ENCODE measurements at places on chromosomes 1 and 21.

DNA sequence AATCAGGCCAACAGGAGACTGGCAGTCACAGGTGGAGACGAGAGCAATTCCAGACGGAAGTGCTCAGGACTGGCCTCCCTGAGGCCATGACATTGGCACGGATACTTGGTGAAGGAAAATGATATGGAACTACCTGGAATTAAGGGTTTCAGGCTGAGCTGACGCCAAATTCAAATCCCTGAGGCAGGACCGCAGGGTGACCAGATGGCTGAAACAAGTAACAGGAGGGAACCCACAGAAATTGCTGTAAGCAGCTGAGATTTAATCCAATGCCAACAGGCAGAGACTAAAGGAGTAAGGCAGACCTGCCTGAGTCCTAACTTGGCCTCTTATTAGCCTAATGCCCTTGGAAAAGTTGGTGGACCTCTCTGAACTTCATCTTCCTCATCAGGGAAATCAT, 76.2 kb downstream of the ERG start:
- no peak for DNase-seq

DNA sequence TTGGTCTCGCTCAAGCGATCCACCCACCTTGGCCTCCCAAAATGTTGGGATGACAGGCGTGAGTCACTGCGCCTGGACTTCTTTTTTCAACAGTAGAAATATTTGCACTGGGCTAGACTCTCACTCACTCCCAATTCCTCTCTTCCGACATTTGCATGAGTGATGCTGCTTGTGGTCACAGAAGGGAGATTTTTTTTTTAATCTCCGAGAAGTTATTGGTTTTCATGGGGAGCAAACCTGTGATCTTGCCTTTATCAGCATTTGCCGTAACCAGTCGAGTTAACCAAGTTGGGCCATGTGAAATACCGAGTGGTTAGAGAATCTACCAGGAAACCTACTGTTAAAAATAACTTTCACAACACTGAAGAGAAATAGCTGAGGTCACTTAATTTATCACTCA, 21.1 kb downstream of the ERG start:
- DNase-seq = no peak

DNA sequence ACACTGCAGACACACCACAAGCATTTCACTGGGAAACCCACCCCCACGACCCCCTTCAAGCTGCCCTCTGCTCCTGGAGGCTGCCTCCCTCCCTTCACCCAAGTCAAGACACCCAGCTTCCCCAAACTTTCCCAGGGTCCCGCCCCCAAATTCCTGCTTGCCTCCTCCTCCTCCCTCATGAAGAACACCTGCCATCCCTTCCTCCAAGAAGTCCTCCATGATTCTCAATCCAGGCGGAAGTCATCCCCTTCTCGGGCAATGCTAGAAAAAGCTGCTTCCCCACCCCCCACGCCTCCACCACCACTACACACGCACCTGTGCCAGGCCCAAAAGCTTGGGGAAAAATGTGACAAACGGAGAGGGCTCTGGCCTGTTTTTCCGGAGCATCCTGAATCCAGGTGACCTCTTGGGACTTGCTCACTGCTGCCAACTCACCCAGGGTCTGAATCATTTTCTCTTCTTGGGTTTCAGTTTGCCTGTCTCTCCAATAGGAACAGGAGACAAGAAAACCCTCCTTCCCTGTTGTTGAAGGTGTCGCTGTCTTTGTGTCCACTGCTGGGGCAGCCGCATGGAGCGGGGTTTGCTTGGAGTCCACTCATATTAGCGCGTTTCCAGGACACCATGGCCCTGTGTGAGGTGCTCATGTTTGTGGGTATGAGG, 101.0 kb upstream of the CASZ1 start:
- no peak for DNase-seq

GRCh38 chr1:198798923-198799386, 160.1 kb downstream of the PTPRC start:
- DNase-seq = no peak

GRCh38 chr21:41559658-41560631, 52.0 kb upstream of the TMPRSS2 start:
- DNase-seq = no peak

DNA sequence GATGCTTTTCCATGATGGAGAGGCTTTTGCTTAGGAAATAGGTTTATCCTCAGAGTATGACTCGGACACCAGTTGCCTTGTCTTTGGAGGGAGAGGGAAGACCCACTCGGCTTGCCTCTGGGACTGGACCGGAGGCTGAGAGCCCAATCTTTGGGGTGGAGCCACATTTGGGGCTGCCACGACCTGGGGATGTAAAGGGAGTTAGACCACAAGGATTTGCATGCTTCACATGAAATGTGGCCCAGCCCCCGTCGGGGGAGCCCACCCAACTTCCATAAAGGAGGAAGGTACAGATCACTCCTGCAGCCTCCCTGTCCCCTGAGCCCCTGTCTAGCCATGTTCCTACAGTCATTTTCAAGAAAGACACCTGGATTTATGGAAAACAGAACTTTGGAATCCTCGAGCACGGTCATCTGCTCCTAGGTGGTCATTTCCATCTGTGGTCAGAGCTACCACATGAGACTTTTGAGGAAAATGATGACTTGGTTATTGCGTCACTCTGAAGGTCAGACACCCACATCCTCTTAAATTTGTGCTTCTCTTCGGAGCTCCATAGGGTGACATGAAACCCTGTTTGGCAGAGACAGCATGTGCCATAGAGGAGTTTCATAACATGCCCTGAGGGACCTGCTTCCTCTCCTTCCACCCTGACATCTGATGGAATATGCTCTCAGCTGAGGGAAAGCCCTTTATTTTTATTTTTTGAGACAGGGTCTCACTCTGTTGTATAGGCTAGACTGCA, 99.4 kb upstream of the SLC45A1 start:
- DNase-seq = no peak

DNA sequence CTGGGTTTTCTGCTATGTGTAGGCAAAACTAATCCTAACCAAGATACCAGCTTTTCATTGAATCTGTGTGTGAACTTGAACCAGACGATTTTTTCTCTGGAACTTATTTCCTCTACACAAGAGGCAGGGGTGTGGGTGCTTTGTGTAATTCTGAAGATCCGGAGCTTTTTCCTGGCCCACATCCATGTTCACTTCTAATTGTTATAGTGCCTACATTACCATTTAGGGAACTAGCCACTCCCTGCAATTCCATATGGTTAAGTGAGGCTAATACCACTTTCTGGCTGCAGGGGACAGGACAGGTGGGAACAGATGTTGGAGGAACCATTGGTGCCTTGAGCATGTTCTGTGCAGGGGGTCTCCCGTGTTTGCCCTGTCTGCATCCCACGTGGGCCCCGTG, 83.4 kb upstream of the FMN2 start:
- DNase-seq = no peak

GRCh38 chr1:162550925-162551324, 10.6 kb upstream of the UAP1 start:
- no peak for DNase-seq

DNA sequence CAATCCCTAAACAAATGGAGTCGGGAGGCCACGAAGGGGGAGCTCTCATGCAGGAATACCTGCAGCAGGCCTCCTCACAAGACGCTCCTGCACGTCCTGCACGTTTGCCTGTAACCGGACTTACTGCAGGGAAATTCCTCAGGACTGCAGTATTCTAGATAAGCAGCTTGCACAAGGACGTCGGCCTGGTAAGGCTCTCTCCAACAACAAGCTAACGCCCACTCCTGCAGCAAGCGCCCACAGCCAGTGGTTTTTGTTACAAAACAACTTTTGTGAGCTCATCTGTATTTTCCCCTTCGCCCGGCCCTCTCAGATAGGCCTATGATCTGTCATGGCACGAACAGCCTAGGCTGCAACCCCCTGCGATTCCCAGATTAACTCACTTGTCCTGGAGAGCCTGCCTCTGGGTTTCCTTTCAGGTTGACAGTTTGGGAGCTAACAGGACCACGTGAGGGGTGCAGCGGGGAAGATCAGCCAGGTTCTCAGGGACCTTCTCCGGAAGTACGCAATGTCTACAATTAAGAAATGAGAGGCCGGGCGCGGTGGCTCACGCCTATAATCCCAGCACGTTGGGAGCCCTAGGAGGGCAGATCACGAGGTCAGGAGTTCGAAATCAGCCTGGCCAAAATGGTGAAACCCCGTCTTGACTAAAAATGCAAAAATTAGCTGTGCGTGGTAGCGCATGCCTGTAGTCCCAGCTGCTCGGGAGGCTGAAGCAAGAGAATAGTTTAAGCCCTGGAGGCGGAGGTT, 921 bp upstream of the MIB2 start:
- DNase-seq = peak; percentile 87

- no peak for DNase-seq
These were observed 66.3 kb upstream of the BMP8A start for GRCh38 chr1:39425151-39425550.

- DNase-seq = no peak
These were observed 167.6 kb upstream of the LRRC7 start for GRCh38 chr1:69400128-69400527.

DNA sequence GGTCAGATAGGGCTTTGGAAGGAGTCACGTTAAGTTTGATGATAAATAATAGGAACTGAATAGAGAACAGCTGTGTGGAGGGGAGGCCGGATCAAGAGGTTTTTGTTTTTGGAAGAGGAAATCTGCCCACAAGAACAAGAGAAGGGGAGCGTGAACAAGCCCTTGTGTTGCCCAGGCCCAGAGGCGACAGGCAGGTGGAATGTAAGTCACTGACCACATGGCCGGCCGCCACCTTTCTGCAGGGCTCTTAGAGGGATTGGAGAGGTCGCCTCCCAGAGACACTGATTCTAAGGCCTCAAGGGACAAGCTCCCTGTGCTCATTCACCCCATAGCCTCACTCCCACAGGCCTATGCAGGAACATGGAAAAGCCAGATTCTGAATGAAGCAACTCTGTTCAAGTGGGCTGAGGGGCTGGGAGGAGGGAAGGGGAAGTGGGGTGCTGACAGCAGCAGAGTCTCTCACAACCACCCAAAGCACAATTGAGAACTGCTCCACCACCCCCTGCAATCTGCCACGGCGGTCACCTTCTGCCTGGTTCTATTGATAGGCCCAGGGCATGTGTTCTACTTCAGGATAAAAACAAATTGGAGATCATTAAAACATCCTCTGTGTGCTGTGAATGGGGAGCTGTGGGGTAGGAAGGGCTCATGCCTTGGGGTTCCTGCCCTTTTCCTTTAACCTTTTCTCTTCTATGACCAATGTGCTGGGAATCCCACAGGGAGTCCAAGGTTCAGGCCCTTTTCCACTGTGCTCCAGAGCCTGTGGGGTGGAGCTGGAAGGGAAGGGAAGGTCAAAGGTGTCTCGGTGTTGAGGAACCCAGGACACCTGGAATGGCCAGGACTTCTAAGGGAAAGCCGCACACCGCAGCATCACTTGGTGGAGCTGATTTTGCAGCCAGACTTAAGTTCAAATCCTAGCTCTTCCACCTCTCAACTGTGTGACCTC, 63.3 kb upstream of the PARP1 start:
- no peak for DNase-seq

- DNase-seq = peak; percentile 95
These were observed 10.8 kb upstream of the TIAM1 start for GRCh38 chr21:31354604-31355443.

- DNase-seq = no peak
These were observed 221.8 kb downstream of the NTNG1 start for GRCh38 chr1:107362468-107363140.

GRCh38 chr1:205001162-205001561, 41.9 kb upstream of the CNTN2 start:
- DNase-seq = no peak

DNA sequence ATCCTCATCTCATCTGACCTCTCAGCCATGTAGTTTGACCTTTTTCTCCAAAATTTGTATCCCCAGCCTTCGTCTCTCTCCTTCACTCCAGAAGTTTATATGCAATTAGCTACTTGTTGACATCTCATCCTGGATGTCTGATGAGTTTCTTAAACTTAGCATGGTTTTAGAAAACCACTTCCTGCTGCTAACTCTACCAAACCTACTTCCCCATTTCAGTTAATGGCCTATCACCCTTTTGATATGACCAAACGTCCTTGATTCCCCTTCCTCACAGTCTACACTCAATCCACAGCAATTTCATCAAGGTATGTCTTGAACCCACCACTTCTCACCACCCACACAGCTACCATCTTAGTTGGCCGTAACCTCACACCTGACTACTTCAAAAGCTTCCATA, 121.9 kb downstream of the LRRC40 start:
- no peak for DNase-seq

DNA sequence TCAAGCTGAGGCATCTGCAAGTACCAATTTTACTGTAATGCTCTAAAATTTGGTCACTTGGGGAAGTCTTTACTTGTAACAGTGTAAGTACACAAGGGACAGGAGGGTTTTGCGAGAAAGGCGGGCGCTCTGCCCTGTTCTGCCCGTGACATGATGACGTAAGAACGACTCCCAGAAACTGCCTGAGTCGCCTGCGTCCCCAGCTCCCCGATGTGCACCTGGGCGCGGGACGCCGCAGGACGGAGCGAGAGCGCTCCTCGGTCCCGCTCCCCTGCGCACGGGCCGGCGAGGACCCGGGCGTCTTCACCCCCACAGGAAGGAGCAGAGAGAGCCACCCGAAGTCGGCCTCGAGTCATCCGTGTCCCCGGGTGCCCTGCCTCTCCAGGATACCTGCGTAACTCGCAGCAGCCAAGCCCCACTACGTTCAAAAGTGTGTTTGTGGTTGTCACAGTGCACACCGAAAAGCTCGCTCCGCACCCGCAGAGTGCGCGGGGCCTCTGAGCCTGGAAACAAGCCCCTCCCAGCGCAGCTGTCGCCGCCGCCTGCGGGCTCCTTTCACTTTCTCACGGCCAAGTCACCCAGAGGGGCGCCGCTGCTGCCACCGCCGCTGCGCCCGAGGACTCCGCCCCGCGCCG, 3.3 kb upstream of the ZBTB18 start:
- DNase-seq = peak; percentile 97

- no peak for DNase-seq
These were observed 259.4 kb upstream of the BRINP3 start for GRCh38 chr1:190736971-190737590.

GRCh38 chr1:236747311-236747985, 47.6 kb upstream of the MTR start:
- no peak for DNase-seq

GRCh38 chr1:195745189-195746010, 862.8 kb downstream of the KCNT2 start:
- DNase-seq = no peak

DNA sequence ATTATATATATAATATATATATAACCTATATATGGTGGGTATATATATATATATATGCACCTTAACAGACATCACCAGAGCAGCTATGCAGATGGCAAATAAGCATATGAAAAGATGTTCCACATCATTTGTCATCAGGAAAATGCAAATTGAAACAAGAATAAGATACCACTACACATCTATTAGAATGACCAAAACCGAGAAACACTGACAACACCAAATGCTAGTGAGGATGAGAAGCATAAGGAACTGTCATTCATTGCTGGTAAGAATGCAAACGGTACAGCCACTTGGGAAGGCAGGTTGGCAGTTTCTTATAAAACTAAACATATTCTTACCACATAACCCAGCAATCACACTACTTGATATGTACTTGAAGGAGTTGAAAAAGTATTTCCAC, 219.8 kb upstream of the PRMT6 start:
- no peak for DNase-seq

- no peak for DNase-seq
These were observed 18.2 kb downstream of the SAMD13 start for GRCh38 chr1:84319662-84320061.

All from activated CD4-positive, alpha-beta T cell treated with anti-CD3 and anti-CD28 coated beads, Interleukin-2, amount 10 ng/mL, durations not matched to agents 24 days and 14 days (primary cell).